Small intestine (tissue), 16 donors: ENCODE measurements at places on chromosomes 12 and 14.

- DNase-seq, result no peak
These were observed 724 bp downstream of the LTB4R start for GRCh38 chr14:24311837-24312615.

DNA sequence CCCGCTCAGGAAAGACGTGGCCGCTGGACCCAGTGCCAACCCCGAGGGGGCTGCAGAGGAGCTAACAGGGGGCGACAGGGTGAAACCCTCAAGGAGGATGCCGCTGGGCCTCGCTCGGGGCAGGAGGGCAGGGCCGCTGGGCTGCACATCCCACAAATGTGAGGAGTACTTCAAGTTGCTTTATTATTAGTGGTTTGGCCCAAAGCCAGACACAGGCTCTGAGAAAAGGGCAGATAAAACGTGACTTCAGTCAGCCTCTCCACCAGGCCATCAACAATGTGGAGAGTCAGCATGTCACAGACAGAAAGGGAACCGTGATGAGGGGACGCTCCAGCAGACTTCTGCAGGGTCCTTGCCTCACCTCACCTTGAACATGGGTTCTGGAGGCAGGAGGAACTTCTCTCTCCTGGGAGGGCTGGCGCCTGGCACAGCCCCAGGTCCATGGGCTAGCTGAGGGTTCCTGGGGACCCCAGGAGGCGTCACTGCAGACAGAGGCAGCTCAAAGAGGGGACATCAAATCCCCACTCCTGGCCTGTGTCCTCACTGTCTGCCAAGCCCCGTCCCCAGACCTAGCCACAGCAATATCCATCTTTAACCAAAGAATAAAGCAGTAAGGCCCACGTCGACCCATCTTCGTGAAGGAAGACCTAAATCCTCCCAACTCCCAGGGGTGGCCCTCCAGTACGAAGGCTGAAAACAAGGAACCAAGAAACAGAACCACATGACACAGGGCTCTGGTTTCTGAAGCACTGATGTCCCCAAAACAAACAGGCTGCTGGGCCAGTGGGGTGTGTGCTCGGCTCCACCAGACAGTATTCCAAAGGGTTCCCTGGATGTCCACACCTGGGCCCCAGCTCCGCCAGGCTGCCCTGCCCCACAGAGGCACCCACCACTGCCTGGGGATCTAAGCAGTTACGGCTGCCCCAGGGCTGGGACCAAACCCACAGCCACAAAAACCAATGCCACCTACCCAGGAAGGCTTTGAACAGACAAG, 35.1 kb downstream of the CCDC85C start:
- peak; percentile 61 for DNase-seq

- no peak for DNase-seq
These were observed 7.0 kb downstream of the SLIRP start for GRCh38 chr14:77714926-77715325.

DNA sequence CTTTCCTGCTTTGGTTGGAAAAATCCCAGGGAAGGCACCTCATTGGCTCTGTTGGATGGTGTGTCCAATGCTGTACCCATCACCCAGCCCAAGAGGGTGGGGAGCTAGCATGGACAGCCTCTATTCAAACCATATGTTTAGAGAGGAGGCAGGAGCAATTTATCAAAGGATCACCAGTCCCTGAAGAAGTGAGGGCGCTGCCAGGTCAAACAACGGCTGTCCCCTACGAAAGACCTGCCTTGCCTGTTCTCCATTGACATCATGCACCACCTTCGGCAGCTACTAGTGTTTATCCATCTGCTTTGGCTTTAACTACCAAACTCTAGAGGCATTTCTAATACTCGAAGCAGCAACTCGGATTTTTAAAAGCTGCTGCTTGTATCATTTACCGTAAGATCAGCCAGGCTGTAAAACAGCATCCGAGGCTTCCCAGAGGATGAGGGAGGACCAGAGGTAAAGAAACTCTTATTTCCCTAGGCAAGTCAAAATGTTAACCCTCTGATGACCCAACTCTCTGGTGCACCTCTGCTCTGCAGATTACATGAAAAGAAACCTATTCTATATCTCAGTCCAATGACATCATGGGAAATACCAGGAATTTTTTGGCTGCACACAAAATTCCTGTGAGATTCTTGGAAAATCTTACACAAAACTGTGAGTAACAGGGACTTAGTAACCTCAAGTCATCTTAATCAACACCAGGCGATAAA, 720.9 kb upstream of the TBX3 start:
- DNase-seq, result no peak

- DNase-seq, result no peak
These were observed 347.3 kb downstream of the GLT1D1 start for GRCh38 chr12:129200576-129200975.

GRCh38 chr12:88057994-88058718, 29.0 kb upstream of the C12orf50 start:
- no peak for DNase-seq

- DNase-seq, result peak; percentile 44
These were observed 43.9 kb upstream of the FBRSL1 start for GRCh38 chr12:132445884-132446632.

- DNase-seq, result no peak
These were observed 54.0 kb downstream of the MIPOL1 start for GRCh38 chr14:37251775-37252174.

DNA sequence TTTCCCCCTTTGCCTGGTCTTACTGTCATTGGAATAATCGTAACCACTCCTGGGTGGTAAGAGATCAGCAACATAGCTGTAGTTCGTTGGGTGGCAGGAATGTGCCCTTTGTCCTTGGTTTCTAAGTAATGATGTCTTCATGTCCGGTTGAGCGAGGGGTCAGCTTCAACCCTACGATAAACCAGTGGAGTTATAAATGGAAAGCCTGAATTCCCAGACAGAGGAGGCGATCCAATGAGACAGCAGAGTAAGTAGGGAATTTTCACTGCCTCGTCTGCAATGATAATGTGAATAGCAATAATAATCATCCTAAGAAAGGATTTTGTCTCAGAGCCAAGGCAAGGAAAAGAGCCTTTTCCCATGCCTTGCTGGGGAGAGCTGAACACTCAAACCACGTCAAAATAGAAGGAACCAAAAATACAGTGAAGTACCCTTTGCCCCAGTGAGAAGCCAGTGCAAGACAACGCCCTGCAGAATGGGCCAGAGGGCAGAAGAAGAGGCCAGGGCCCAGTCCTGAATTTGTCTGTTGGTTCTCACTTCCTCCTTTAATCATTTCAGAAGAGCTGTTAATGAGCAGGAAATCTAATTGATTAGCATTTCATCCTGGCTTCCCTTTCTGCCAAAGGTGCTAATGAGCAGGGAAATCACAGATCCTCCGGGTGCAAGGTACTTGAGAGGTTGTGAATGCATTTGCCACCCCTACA, 330.7 kb downstream of the CACNA1C start:
- peak; percentile 44 for DNase-seq

DNA sequence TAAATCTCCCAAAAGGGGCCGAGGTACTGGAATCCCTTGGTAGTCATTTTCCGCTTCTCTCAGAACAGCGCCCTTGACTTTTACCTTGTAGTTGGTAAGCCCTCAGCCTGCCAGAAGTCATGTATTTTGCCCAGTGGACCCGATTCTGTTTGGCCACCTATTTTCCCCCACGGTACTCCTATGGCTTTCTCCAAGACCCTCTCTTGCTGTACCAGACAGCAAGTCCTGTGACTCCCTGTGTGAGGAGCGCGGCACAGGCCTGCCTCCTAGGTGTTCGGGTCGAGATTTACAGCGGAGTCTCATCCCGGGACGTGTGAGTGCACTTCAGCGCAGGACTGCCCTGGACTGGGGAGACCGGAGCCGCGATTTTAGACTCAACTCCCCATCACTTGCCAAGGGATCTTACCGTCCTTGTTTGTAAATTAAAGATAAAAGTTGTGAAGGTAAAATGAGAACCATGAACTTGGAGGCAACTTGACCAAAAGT, 1.1 kb upstream of the MBD6 start:
- DNase-seq, result peak; percentile 73

DNA sequence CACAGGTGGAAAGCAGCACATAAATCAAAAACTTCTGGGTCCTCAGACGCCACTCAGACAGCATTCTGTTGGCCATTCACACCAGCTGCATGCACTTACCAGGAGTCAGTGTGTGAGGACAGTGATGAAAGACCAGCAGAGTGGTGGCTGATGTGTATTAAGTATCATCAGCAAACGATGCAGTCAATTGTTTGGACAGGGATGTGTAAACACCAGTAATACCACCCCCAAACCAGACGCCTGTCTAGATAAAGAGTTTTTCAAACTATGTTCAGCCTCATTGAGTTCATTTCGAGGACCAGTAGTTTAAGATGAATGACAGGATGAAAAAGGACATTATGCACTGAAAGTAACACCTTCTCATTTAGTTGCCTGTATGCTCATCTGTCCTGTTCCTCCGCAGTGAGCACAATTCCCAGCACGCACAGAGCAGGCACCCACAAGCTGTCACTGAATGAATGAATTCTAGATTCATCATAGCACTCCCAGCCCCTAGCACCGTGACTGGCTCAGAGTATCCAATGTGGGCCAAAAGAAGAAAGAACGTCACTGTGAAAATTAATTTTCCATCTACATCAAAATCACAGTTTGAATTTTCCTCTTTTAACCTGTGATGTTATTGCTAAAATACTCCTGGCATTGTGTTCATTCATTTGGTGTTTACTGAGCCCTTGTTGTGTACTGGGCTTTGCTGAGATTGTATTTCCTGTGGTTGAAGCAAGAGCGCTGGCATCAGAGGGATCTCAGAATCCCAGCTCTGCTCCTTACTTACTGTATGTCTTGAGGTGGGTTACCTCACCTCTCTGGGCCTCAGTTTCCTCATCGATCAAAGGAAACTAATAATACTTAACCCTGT, 124.8 kb upstream of the NOS1 start:
- no peak for DNase-seq

DNA sequence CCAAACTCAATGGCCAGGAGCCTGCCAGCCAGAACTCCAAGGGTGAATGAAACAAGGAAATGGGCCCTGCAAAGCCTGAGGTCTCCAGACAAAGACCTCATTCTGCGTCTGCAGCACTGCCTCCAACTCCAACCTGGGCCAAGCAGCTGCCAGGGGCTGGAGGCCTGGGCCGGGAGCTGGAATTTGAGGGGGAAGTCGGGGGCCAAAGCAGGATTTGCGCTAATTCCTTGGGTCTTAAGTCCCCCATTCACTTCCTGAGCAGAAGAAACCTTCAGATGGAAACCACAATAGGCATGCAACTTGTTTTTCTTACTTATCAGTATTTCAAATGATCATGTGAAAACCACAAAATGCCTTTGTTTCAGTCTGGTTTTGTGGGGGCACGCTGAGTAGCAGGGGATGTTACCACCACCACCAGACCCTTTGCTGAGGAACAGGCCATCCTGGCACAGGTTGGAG, 23.0 kb upstream of the TC2N start:
- no peak for DNase-seq
